WTC11 (cell line): ENCODE measurements at places on chromosomes 7 and 10.

DNA sequence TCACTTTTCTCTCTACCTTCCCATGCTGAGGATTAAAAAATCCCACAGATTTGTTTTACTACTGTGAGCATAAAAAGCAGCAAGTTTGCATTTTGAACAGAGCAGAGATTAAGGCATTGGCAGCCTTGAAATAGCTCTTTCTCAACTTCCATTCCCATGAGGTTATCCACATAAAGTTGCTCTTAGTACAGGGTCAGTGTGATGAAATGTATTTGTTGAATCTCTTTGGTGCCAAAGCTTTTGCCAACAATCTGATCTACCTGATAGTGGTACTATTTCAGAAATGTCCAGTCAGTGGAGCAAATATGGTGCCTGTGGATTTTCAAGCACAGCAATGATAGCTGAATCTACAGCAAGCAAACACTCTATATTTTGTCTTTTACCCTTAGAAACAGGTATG lies 254.8 kb downstream of the INHBA start:
- no peak for DNase-seq

- no peak for DNase-seq
These were observed 199.3 kb upstream of the MDFIC start for GRCh38 chr7:114722562-114722961.

DNA sequence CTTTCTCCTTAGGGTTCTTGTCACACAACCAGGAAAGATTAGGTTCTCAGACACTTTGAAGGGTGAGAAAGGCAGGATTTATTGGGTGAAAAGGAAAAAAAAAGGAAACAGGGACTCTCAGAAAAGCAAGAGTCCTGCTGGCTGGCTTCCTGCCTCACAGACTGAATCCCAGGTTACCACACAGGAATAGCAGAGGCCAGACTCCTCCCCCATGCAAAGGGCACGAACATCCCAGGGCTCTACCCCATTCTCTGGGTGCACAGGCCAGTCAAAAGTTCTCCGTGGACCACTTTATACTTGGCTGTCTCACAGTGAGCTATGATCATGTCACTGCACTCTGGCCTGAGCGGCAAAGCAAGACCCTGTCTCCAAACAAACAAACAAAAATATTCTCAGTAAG lies 42.6 kb downstream of the HOXA1 start:
- no peak for DNase-seq

GRCh38 chr7:154442939-154443338 lies 390.7 kb downstream of the DPP6 start:
- DNase-seq, result no peak

- DNase-seq, result no peak
These were observed 137.0 kb downstream of the RAPGEF5 start for GRCh38 chr7:22219739-22220493.
